Activated gamma-delta T cell treated with anti-CD3 and anti-CD28 coated beads, Interleukin-2, amount 50 U/mL, for 16 hours (primary cell): ENCODE measurements at places on chromosomes 6 and 20.

DNA sequence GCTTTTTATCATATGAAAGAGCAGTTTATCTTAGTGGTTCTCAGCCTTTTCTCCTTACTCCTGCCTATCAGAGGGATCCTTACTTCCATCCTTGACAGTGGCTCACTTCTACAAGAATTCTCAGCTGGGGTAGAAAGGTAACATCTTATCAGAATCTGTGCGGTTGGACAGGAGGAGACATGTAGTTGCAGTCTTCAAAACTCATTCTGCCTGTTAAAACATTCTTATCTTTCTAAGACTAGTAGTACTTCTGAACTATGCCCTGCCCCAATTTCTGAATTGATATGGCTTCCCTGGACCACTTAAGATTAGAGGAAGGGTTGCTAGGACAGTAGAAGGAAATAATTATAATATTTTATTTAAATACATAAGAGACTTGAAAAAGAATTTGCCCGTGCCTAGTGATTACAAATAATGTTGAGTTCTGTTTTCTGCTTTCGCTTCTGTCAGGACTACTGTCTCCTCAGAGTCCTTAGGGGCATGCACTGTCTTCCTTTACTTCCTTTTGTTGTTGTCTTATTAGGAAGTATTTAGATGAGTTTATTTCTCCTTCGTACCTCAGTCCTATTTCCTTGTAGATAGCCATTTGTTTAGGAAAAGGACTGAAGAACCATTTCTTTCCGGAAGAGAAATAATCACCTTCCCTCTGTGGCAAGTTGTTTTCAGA lies 24.9 kb downstream of the BLTP3A start:
- no peak for DNase-seq

- DNase-seq, result no peak
Observed at GRCh38 chr20:1335961-1336698, 7.2 kb upstream of the SDCBP2 start.

GRCh38 chr6:149948616-149949015 lies 6.8 kb downstream of the ULBP2 start:
- DNase-seq, result no peak

DNA sequence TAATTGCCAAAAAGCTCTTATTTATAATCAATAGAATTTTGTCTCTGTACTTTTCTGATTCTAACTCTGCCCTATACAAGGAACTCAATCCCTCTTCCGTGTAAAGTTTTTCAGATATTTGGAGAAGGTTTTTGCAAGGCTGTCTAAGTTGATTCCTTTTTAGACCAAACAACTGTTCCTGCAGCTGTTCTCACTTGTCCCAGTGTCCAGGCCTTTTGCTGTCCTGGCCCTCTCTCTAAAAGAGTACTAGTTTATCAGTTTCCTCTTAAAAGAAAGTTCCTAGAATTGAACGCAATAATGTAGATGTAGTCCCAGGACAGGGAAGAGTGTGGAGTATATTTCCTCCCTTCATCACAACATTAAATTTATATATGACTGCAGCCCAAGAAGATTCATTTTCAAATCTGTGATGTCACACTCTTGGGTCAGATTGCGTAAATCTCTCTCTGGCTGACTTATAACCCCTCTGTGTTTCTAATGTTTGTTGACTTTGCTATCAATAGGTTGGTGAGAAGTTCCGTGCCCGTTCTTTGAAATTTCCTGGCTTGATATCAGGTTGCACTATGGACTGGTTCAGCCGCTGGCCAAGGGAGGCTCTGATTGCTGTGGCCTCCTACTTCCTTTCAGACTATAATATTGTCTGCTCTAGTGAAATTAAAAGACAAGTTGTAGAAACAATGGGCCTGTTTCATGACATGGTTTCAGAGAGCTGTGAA lies 139.4 kb upstream of the GLP1R start:
- no peak for DNase-seq

DNA sequence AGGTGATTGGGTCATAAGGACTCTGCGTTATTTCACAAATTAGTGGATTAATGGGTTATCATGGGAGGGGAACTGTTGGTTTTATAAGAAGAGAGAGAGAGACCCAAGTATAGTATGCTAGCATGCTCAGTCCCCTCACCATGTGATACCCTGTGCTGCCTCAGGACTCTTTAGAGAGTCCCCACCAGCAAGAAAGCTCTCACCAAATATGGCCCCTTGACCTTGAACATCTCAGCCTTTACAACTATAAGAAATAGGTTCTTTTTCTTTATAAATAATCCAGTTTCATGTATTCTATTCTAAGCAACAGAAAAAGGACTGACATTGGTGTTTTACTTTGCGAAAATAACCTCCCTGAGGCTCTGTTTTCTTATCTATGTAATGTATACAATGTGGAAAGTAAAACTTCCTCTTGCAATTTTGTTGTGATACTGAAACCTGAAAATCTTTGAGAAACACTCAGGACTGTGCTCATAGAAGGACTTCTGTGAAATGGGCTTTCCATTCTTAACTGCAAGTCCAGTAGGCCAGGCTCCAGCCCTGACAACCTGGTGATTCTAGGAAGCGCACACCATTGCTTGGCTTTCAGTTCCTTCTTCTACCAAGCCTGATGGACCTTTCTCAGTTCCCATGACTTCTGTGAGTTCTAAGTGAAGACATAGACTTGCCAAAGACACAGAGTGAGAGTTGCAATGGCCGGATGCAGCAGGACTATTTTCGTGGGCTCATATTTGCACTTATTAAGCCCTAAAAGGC lies 21.9 kb downstream of the SIRPD start:
- DNase-seq, result no peak

GRCh38 chr6:147135211-147135681 lies 69.0 kb upstream of the STXBP5 start:
- DNase-seq, result no peak

DNA sequence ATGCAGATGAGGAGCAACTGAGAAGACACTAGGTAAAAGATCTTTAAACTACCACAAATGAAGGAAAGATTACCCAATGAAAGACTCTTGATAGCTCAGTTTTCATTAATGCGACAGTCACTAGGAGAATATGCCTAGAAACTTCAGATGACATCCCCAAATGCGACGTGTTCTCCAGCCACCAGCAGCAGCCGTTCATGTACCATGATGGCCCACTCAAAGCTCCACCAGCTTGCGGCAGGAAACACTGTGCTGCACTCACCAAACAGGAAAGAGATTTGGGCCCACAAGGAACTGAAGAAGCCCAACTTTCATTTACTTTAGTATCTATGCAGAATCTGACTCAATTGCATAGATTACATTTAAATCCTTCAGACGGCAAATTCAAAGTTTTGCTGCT lies 7.5 kb downstream of the DIDO1 start:
- no peak for DNase-seq

DNA sequence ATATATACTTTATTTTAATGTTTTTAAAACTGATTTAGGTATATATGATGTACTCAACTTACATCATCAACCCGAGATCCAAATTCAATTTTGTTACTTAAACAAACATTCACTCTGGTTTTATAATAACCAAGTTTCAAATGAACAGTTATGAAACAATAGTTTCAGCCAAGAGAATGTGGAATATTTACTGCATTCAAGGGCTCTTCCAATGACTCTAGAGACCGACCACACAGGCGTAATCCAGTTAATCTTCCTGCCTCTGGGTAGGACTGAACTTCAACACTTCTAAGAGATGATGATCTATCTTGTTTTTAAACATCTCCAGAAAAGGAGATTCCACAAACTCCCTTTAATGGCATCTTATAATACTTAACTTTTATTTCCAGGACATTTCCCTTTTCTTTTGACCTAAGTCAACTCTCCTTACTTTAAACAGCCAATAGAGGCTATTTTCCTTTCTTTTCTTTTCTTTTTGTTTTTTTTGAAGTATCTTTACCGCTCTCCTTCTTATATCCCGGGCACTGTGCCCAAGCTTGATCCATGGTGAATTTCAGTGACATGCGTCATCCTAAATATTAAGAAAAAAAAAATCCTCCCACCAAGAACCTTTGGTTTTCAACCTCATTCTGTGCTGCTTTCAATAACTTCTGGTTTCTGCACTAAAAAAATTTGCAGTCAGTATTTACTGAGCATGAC lies 110.1 kb downstream of the KIF13A start:
- DNase-seq, result no peak

DNA sequence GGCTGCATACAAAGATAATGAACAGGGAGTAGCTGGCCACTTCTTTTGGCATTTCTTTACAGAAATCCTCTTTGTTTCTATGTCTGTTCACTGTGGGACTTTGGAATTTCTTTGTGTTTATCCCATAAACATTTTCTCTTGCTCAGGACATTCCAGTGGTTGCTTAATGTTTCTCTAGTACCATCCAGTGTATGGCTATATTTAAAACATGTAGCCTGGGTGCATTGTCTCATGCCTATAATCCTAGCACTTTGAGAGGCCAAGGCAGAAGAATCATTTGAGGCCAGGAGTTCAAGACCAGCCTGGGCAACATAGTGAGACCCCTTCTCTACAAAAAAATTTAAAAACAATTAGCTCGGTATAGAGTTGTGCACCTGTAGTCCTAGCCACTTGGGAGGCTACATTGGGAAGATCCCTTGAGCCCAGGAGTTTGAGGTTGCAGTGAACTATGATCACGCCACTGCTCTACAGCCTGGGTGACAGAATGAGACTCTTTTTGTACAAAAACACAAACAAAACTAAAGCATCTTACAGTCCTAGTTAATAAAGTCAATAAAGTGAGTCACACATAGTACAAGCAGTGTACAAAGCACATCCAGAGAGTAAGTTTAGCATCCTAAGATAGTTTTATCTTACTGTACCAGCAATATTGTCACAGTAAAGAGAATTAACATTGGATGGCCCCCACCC lies 63.3 kb downstream of the ZFAND3 start:
- no peak for DNase-seq

GRCh38 chr20:44805335-44805978 lies 4.9 kb downstream of the RIMS4 start:
- no peak for DNase-seq

DNA sequence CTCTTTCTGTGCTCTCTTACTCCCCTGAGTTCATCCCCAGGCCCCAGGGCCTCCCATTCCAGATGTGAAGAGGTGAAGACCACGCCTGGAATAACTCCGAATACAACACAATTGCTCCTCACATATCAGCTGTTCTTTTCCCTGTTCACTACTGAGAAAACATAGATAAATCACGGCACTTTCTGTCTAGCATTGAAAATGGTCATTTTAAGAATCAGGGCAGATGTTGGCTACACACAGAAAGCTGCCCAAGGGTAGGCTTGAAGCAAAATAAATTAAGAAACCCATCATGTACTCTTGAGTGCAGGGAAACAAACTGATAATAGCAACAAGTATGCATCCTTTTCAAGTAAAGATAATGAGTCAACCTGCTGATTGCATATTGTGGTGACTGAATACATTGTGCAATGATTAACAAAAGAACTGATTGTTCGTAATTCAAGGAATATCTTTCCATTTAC lies 382.5 kb downstream of the PRKN start:
- no peak for DNase-seq

DNA sequence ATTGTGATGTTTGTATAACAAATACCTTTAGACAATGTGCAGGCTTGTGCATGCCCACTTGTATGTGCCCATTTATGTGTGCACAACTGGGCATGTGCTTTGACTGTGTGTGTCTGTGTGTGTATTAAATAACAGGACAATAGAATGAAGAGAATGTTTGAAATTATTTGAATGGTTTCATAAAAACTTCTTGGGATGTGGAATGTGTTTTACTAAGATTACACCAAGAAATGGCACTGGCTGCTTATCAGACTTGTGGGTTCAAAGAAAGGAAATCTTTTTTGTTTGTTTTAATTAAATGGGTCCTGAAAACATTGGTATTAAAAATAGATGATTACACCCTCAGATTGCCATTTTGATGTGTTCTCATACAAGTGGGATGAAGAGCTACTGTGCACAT lies 191.6 kb upstream of the CCN2 start:
- no peak for DNase-seq

- no peak for DNase-seq
Observed at GRCh38 chr6:169618526-169619490, 83.0 kb downstream of the WDR27 start.

DNA sequence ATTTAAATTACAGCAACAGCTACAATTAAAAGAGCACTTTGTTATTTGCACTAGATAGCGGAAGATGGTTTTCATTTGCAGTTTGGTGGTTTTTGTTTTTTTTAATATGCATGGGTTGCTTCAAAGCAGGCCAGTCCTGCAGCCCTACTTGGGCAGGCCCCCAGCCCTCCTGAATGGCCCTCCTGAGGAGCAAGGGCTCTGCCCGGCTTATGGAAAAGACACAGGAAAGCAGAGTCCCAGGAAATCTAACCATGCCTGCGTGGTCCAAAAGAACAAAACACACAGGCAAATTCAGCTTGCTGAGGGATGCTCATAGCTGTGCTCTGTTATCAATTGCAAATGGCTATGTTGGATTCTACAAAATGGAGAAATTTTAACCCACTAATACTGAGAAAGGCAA lies 371.1 kb upstream of the ARID1B start:
- no peak for DNase-seq

- DNase-seq, result no peak
Observed at GRCh38 chr6:15274692-15275387, 29.0 kb downstream of the JARID2 start.

- no peak for DNase-seq
Observed at GRCh38 chr6:126300126-126300525, 39.8 kb upstream of the CENPW start.

DNA sequence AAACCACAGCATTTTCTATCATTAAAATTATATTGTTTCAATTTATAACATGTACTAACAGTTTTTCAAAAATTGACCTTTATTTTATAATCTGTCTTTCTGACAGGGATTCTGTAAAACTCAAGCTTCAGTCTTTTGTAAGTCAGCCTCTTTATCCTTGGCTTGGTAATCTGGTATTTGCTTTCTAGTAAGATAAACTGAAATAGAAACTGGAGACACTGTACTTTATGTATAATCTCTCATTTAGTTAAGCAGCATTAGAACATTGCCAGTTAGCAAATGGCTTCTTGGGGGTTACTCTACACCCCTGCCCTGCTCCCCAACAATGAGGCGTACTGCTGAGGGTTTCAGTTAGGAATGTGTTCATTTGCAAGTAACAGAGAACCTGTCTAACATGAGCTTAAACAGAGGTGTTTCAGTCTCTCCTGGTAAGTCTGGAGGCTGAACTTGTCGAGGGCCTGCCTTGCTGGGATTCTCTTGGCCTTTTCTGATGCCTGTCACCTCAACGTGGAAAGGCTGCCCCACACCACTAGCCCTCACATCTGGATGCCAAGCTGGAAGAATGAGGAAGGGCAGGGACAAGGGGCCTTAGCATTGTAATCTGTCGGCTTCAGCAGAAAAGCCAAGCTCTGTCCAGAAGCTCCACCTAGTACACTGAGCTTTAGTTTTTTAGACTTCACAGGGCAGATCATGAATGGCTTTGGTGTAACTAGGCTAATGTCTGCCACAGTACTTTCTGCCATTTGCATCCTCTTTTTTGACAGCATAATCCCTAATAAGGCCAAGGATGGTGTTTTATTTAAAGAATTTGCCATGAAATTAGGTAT lies 34.8 kb downstream of the SH3BGRL2 start:
- DNase-seq, result no peak
